Astrocyte (in vitro differentiated cells and primary cell): ENCODE measurements at places on chromosomes 13 and 19.

DNA sequence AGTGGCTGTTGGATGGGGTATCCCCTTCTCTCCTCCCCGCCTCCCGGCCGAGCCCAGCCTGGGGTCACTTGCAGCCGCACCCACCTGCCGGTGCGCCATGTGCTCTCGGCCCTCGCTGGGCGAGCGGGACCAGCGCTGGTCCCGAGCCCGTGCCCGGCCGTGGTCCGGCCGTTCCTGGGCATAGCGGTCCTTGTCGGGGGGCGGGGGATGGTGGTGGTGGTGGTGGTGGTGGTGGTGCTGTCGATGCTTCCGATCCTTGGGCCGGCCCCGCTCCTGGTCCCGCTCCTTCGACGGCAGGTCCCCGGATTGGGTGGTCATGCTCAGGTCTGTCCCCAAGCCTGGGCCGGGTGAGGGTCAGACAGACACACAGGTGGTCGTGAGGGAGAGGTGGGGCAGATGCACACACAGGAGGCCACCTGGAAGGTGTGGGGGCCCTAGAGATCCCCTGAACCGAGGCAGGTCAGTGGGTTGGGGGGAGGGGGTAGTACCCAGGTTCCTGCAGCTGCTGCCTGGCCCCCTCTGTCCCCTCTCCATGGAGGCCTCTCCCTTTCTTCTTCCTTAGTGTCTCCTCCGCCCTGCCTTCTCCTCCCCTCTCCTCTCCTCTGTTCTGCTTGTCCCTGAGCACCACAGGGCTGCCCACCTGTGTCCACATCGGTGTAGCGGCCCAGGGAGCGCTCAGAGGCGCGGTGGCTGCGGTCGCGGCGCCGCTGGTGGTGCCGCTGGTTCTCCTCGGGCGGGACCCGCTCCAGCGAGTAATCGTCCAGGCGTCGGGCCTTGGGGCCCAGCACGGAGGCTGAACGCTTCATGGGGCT, 58.7 kb downstream of the IER2 start:
- DNase-seq, result no peak

DNA sequence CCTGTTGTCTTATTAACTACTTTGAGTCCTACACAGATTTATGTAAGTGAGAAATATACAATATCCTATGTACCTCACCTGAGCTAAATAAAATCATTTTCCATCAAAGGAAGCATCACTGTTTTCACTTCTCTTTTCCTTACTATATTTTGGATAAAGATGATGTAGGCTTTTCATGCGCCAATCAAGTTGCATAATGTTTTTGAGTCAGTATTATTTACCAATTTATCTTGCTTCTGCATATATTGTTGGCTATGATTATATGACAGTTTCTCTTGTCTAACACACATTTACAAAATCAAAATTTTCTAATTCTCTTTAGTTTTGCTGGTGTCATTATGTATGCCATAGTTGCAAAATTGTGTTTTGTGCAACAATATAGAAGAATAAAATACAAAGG, 67.9 kb upstream of the FRY start:
- DNase-seq, result no peak

DNA sequence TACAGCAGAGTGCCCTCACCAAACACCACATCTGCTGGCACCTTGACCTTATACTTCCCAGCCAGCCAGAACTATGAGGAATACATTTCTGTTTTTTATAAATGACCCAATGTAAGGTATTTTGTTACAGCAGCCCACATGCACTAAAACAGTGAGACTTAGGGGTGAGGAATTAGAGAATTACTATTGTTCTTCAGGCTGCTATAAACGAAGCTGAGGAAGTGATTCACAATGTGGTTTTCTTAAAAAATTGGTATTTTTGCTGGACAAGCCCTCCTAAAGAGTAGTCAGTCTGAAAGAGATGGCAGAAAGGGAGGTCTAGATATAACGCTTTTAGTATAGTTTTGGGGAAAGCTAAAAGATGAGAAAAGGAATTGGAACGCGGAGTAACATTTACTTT, 101.0 kb downstream of the SLITRK6 start:
- peak; percentile 64 for DNase-seq

DNA sequence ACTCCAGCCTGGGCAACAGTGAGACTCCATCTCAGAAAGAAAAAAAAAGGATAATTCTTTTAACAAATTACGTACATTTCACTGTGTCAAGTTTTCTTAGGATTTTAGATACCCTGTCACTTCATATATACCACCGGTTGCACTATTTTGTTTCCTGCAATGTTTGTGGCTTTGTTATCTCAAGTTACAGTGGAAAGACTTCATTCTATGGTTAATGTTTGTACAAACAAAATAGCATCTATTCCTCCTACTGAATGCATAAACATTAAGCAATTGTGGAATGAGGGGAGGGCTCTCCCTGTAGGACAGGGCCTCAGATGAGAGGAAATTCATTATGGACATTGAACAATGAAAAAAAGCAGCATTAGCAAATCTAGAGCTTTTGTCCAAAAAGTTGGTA, 120.1 kb downstream of the DNAJC3 start:
- DNase-seq, result no peak

DNA sequence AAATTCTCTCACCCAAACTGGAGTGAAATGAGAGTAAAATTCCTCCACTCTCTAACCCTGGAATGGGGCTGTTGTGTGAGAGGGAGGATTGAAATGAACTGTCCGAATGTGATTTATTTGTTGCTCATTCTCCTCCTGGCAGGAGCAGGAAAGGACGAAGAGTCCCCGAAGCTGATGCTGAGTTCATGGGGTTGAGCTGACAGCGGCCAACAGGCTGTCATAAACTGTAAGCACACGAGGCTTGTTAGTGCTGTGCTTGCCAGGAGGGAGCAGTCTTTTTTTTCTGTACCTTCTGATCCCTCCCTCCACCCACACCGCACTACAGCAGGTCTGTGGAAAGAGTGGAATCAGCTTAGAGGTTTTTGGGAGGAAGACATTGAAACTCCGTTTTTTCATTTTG, 33.1 kb upstream of the ZNF331 start:
- no peak for DNase-seq

DNA sequence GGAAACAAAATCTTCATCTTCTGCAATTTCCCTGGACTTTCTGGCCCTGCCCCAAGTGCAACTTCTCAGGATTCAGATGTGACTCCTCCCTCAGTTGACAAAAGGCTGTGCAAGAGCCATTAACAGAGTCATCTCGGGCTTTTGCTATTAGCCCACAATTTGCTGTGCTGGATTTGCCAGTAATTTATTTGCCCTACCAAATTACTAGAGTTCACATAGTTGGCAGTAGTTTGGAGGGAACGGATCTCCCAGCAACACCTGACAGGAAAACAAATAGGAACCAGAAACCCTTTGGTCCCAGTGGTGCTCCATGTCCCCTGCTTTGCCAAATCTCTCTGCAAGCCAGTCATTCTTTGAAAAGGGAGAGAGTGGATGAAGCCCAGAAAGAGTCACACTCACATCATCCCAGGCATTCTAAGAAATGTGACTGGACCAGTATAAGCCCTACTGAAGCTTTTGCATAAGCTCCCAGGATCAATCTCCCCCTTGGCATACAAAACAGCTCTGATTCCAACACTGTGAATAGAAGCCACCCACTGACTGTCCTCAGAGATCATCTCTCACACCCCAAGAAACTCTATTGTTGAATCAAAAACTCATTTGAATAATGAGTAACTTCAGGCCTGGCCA, 350.1 kb upstream of the NBEA start:
- peak; percentile 4 for DNase-seq

- DNase-seq, result no peak
These were observed 11.6 kb downstream of the ADPRHL1 start for GRCh38 chr13:113441661-113442060.

GRCh38 chr19:46603195-46603637, 2.1 kb downstream of the CALM3 start:
- DNase-seq, result no peak

- peak; percentile 80 for DNase-seq
These were observed 41.2 kb downstream of the NFIX start for GRCh38 chr19:13036366-13036976.

- DNase-seq, result no peak
These were observed 46.8 kb upstream of the CYP2A7 start for GRCh38 chr19:40928850-40929249.

- no peak for DNase-seq
These were observed 1494.7 kb downstream of the UQCRFS1 start for GRCh38 chr19:27718234-27718633.

- DNase-seq, result no peak
These were observed 608 bp downstream of the CNN2 start for GRCh38 chr19:1026783-1027649.

DNA sequence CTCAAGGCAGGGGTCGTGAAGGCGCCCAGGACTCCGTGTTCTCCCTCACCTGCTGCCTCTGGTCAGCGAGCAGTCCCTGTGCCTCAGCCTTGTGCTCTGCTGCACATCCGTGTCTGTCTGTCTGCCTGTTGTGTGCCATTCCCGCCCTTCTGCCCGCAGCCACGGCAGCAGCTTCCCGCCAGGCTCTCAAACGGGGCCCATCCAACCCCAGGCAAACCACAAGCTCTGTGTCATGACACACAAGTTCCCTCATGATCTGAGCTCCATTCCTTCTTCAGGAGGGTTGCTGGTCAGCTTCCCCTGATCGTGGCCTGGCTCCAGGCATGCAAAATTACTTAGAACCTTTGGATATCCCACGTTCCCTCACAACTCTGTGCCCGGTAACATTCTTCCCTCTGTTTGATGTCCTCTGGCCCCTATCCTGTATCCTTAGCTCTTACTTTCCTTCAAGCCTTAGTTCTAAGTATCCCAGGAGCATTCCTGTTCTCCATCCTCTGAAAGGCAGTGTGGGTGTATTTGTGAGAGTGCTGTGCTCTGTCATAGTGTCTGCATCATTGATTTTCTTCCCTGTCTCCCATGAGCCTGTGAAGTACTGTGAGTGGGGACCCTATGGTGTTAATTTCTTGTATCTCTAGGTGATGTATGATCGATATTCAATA, 3.2 kb downstream of the GPR183 start:
- DNase-seq, result no peak
